ENCODE measurements at places on chromosomes 6 and 20.

DNA sequence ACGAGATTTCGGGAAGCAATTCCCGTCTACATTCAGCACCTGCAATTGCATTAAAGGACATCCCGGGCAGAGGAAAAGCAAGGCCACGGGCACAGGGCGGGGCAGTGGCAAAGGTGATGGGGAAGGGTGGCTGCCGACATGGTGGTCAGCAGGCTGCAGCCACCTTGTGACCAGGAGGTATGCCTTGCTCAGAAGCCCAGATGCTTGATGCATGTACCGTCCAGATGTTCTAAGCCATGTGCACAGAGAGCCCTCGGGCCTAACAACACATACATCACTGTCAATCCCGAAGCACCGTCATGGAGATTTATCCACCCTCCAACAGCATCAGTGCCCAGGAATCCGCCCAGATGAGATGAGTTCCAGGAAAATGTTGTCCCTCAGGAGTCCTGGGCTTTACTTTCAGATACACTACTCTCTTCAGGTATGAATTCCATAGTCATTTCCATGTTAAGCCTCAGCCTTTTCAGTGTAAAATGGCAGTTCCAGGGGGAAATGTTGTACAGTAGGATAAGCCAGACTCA lies 77.8 kb upstream of the FRMD1 start:
- DNase-seq = no peak

DNA sequence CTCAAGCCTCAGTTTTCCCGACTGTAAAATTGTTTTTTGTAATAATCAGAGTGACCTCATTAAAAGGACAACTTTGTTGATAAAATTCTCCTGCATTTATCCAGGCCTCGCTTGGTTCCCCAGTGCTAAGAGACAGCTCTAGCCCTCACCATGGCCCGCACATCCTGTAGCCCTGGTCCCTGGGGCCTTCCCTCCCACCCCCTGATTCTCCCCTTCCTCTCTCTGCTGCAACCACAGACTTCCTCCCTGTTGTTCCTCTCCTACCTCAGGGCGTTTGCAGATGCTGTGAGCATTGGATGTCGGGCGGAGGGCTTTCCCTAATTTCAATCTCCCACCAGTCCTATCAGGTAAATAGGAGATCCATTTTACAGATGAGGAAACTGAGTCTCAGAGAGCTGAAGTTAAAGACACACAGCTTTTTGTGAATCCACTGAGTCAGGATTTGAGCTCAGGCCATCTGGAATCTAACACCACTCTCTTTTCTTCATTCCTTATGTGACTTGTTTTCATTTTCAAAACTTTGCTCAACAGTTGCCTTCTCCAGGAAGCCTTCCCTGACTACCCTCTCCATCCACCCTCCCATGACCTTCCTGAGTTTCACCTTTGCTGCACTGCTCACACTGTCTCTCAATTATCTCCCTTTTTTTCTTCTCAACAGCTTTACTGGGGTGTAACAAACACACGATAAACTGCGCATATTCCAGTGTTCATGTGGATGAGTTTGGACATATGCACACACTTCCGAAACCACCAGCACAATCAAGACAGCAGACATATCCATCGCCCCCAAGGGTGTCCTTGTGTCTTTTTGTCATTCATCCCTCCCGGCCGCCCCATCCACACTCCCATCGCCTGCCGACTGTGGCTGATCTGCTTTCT lies 107.1 kb downstream of the CEBPB start:
- DNase-seq = no peak

GRCh38 chr20:23021951-23022350 lies 13.2 kb upstream of the SSTR4 start:
- no peak for DNase-seq

DNA sequence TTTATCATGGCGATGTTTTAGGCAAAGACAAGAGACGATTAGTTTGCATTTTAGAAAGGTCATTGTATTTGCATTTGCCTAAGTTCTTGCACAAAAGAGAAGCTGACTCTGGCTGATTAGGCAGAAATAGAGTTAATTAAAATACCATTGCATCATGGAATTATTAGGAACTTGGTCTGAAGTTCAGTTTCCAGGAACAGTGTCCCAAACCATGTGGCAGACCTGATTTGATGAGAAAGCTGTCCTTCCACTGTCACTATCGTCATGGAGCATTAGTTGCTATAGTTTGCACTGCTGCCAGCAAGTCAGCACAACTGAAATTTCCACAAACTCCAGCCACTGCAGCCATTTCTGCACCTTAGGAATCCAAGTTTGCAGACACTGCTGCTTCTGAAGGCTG lies 24.3 kb upstream of the MCUR1 start:
- DNase-seq = no peak

- DNase-seq = no peak
Observed at GRCh38 chr6:129411092-129411491, 298.9 kb downstream of the ARHGAP18 start.

DNA sequence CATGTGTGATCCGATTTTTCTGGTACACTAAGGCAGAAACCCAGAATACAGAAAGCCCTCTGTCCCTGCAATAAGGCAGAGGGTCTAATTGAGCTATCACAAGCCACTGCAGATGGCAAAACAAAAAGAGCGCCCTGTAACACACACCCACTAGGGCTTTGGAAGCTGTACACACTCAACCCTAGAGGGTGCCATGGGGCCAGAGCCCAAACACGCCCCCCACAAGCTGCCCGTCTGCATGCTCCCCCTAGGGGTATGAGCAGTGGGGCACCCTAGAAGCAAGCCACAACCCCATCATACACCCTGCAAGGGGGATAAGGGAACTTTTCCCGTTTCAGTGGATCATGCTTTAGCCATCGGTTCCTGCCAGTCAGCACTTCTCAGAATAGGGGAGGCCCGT lies 62.2 kb upstream of the PDE10A start:
- no peak for DNase-seq

DNA sequence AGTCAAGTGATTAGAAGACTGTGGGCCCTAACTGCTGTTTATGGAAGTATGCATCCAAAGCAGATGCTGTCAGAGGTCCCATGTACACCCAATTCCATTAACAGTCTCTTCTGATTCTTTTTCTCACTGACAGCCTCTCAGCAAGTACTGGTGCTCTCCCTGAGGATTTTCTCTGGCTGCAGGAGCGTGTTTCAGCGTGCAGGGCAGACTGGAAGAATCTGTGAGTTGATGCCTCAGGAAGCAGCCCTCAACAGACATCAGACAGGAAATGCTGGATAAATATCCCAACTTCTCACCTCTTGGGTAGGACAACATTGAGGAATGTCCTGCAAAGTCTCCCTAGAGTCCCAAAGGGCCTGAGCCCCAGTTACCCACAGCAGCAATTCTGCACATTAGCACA lies 40.8 kb downstream of the ANKEF1 start:
- no peak for DNase-seq

DNA sequence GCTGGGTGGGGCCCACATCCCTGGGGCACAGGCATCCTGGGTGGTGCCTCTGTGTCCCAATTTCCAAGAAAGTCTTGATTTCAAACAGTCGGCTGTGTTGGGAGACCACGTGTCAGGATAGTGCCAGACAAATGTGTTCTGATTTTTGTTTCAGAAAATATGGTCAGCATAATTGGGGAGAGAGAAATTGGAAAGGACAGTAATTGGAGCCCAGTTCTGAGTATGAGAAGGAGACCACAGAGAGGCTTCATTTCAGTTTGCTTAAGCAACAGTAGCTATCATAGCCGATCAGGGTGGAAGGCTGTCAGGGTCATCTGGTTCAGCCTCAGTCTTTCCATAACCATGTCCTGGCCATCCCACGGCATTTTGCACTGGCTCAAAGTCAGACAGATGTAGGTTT lies 220.7 kb downstream of the CDC5L start:
- no peak for DNase-seq

GRCh38 chr6:32168807-32169591 lies 4.6 kb downstream of the EGFL8 start:
- DNase-seq = no peak

DNA sequence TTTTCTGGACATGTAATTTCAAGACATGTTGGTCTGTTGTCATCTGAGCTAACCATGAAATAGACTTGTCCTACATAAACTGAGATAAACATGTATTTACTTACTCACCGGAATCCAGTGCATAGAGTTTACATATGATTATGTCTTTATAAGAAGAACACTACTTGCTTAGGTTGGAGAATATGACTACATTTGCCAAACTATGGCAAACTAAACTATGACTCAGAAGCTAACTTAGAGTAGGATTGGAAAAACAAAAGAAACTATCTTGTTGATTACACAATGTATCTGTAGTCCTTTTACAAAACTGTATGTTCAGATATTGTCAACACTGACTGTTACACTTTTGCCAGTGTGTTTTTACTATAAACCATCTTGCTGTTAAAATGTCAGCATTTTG lies 113.3 kb downstream of the CRYBG1 start:
- no peak for DNase-seq

DNA sequence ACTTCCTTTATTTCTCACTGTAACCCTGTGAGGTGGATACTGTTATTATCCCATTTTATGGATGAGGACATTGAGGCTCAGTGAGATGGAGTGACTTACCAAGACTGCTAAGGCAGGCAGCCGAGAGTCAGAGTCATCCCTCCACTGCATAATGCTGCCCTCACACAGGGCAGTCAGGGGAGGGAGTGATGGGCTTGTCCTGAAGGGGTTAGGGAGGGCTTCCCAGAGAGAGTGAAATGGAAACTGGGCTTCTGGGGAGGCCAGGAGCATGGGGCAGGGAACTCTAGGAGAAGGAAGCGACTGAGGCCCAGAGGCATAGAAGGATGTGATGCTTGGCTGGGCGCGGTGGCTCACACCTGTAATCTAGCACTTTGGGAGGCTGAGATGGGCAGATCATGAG lies 31.1 kb downstream of the TM9SF4 start:
- no peak for DNase-seq

DNA sequence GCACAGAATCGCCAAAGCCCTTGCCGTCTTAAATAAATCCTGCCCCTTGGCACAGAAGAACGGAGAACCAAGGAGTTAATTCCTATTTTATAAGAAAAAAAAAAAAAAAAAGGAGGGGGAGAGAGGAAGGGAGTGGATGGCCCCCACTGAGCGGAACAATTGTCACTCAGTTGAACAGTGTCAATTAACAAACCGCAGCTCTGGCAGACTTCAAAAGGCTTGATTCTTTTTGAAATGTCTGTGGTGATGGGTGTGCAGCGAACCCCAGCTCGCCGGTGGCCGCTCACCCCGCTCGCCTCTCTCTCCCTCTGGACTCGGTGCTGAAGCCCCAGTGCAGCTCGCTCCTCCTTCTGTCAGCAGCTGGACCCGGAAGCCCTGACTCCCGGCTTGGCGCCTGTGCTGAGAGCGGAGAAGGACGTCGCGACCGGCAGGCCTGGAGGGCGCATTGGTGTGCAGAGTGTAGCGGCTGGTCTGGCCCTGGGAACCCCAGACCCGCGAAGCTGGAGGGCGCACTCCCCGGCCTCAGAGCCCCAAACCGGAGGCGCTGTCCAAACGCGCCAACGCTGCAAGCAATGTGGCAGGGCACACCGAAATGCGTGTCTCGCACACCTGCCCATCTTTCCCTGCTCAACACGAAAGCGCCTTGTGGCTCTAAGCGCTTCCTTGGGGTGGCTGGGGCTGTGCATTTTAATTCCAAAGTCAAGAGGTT lies 3.4 kb downstream of the LINC00237 start:
- DNase-seq = no peak

- DNase-seq = no peak
Observed at GRCh38 chr20:20341371-20341770, 26.5 kb upstream of the INSM1 start.

DNA sequence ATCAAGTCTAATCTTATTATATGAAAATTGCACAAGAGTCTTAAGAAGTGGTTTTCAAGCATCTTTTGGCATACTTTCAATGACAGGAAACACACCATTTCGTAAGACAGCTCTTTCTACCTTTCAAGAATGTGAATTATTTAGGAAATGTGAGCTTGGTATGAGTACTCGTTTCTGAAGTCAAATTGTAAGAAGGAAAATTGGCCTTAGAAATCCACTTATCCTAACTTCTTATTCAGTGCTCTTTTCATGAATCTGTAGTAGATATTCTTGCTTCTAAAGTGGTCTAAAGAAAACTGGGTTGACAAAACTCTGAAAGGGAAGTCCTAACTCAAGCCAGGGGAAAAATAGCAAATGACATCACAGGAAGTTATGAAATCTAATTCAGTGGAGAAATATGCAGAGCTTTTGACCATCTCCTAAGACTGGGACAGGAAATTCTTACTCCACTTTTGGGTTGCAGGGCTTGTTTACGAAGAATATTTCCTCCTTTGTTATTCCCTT lies 38.5 kb upstream of the OGFRL1 start:
- no peak for DNase-seq

- peak; percentile 25 for DNase-seq
Observed at GRCh38 chr20:60262967-60263603, 304.9 kb downstream of the CDH26 start.

Data from SHP77 treated with DMSO at 0.1 percent for 48 hours (cell line).